ENCODE measurements at places on chromosomes 12 and 14.

GRCh38 chr12:106331599-106331998, 25.9 kb upstream of the POLR3B start:
- DNase-seq = no peak

GRCh38 chr14:21070083-21070609, at the start of gene ARHGEF40:
ARHGEF40 (plus strand) TSS chr14:21070304; CDS start chr14:21070397, 93 bp downstream.
- no peak for DNase-seq

- DNase-seq = no peak
Observed at GRCh38 chr14:51562816-51563215, 88.9 kb upstream of the FRMD6 start.

DNA sequence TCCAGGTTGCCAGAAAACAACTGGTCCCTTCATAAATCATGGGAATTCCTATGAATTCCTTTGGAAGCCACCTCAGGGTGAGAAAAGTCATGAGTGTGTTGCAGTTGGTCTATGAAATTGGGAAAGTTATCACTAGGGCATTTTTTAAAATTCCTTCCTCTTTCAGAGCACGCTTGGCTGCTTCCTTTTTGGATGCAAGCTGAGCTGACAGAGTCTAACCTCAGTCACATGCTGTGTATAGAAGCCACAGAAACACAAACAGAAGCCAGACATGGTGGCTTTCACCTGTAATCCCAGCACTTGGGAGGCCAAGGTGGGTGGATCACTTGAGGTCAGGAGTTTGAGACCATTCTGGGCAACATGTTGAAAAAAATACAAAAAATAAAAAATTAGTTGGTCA, 21.7 kb upstream of the HELB start:
- DNase-seq = no peak

GRCh38 chr14:89841851-89842250, 112.7 kb downstream of the EFCAB11 start:
- no peak for DNase-seq

GRCh38 chr12:129772501-129773493, 131.0 kb downstream of the TMEM132D start:
- DNase-seq = no peak

- DNase-seq = no peak
Observed at GRCh38 chr12:62319058-62319457, 58.9 kb downstream of the USP15 start.

DNA sequence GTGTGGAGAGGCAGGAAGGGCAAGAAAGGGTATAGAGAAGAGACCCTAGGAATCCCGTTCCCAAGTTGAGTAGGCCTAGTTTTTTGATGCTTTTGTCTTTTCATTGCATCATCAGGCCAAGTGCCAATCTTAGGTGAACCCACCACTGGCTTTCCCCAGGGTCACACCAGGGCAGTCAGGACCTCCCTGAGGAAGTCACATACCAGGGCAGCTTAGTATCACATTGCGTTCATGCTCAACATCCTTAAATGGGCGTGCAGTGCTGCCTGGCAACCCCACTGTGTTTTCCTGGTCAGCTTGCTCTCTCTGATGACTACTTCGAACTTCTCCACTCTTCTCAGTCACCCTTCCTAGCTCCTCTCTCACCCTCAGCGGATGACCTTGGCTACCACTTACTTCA, 9.0 kb downstream of the ASIC1 start:
- peak; percentile 11 for DNase-seq

GRCh38 chr12:123890536-123890902, 82.1 kb downstream of the CCDC92 start:
- no peak for DNase-seq

GRCh38 chr12:2555487-2556082, 239.2 kb upstream of the FKBP4 start:
- no peak for DNase-seq

GRCh38 chr14:23392613-23393012, 15.5 kb downstream of the MYH6 start:
- DNase-seq = no peak

GRCh38 chr14:68961781-68962584, 17.1 kb downstream of the ACTN1 start:
- no peak for DNase-seq

GRCh38 chr14:55071870-55072640, 20.6 kb downstream of the MAPK1IP1L start:
- DNase-seq = peak; percentile 10

GRCh38 chr12:29032446-29032845, 116.6 kb upstream of the FAR2 start:
- DNase-seq = no peak

GRCh38 chr14:90290337-90291011, 34.1 kb downstream of the PSMC1 start:
- DNase-seq = no peak

DNA sequence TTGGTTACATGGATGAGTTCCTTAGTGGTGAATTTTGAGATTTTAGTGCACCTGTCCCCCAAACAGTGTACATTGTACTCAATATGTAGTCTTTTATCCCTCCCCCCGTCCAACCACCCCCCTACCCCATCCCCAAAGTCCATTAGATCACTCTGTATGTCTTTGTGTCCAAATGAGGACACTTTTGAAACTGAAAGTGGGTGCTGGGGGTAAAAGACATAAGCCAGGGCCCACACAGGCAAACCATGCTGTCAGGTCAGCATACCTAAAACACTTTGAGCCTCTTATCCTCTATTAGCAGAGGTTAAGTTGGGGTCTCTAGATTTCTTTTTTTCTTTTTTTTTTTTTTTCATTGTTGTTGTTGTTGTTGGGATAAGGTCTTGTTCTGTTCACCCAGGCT, 31.3 kb upstream of the KICS2 start:
- DNase-seq = no peak

- DNase-seq = no peak
Observed at GRCh38 chr12:94089891-94090290, 58.5 kb upstream of the PLXNC1 start.

DNA sequence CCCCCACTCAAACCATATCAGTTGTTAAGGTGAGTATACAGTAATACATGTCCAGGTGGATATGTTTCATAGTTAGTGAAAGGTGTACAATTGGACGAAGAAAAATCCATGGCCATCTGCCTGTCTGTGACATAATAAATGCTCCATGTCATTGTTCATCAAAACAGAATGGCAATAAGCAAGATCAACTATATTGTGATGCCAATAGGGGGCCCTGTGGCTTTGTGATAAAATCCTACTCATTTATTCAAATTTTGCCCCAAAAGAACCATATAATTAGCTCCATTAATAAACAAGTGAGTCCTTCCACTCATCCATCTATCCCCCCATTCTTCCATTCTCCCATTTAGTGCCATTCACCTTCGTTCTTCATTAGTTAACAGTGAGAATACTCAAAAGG, 102.0 kb downstream of the MGST1 start:
- DNase-seq = no peak

DNA sequence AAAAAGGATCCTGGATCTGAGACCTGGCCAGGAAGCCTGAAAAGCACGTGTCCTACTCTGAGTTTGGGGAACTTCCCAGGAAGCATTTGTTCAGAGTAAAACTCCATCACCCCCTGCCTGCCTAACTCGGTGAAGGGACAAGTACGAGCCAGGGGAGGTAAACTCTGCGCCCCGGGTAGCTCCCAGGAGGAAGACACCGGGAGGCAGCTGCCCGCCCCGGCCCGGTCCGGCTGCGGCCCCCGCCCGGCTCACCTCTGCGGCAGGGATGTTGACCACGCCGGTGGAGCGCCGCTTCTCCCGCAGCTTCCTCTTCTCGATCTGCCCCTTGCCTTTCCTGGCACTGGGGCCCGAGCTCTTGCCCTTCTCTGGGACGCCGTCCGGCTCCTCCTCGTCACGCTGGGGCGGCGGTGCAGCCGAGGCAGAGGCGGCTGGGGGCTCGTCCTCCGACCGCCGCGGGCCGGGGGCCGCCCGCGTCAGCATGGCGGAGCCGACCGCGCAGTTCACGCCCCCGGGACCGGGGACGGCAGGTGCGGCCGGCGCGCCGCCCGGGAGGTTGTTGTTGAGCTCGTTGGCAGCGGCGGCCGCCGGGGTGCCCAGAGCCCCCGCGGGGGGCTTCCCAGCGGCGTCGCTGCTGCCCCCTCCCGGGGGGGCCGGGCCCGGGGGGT, 1.2 kb downstream of the PAWR start:
- DNase-seq = no peak

DNA sequence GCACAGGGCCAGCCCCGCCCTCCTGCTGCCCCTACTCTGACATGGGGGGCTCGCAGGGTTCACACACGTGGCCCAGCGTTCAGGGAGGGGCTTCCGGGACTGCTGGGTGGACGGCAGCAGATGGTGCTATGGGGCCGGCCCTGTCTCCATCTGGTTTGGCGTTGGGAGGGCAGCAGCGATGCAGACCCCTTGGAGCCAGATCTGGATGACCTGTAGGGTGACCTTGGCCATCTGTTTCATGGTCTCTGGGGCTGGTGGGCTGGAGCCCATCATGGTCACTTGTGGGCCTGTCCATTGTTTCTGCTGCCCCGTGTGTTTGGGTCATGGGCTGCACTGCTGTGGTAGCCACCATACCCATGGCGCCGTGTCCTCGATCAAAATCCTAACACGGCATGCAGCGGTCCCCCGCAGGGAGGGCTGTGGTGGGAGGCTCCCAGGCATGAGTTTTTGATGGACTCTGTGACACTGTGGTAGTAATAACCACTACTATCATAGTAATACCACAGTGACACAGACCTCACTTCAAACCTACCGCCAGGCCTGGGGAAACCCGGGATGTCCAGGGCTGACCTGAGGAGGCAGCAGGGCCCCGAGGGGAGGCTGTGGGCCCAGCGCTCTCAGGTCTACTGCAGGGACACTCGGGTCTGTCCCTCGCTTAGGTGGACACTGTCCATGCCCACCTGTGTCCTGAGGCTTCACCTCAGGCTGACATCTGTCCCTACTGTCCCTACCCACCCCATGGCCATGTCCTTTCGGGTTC, 359.4 kb downstream of the TMEM121 start:
- no peak for DNase-seq

DNA sequence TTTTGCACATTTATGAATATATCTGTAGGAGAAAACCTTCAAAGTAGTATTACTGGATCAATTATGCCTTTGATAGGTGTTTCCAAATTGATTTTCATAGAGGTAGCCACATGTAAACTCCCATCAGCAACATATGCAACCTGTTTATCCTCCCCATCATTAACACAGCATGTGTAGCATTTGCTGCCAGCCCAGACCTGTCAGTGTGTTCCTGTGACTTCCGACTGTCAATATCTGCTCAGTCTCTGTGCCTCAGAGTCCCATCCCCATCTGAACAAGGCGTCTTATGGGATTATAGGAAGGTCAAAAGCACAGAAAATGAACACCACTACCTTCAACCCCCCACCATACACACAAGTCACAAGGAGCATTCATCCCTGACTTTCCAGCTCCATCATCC, 9.5 kb upstream of the CAPRIN2 start:
- DNase-seq = no peak

- DNase-seq = no peak
Observed at GRCh38 chr14:34027990-34028495, 77.2 kb upstream of the EGLN3 start.

DNA sequence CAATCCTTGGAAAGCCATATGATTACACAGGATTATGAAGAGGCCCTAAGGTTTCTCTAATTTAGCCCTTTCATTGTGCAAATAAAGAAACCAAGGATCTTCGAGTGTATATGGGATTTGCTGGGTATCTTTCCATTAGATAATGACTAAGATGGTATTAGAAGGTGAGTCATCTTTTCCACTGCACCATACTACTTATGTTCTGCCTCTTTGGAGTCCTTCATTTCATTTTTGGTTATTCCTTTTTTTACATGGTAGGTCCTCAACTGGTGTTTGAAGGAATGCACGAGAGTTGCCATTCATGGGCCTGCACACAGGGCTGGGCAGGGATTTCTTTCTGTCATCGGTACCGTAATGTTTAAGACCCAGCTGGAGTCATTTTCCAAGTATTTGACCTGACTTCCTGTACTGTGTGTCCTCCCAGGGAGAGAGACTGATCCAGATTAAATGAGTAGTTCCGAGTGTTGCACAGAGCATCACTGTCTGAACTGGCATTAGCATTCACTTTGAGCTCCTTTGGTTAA, 85.7 kb downstream of the BORCS5 start:
- DNase-seq = no peak

- DNase-seq = no peak
Observed at GRCh38 chr12:30180602-30181001, 396.9 kb upstream of the TMTC1 start.

DNA sequence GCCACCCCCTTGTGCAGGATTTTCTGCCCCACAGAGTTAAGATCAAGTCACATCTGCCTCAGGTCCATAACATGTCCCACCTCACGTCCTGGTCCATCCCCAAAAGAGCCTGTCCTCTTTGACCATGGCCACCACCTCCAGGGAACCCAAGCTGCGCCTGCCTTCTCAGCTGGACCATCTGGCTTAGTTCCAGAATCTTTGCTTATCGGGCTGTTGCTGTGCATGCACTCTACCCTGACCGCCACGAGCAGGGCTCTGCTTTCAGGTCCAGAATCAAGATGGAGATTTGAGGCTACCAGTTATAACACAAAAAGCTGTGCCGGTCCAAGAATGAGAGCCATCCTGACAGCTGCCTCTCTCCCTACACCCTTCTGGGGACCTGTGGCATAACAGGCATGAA, 326.7 kb downstream of the DPF3 start:
- no peak for DNase-seq

DNA sequence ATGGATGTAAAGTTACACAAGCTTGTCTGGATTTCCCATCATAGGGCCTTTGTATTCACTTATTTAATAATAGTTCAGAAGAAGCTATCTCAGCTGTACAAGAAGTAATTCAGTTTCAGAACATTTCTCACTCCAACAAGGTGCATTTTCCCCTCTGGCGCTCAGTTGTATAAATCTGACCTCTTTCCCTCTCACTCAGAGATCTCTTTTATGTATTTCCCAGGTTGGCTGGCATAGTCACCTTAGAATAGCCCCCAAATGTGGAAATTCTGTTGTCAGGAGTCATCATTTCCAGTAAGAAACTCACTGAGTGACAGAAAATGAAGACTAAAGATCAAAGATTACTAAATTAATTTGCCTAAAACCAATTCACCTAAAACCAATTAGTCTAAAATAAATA, 11.2 kb downstream of the AJUBA start:
- no peak for DNase-seq

- no peak for DNase-seq
Observed at GRCh38 chr14:68952531-68953195, 26.4 kb downstream of the ACTN1 start.

- DNase-seq = no peak
Observed at GRCh38 chr12:44859998-44860689, 16.0 kb downstream of the NELL2 start.

DNA sequence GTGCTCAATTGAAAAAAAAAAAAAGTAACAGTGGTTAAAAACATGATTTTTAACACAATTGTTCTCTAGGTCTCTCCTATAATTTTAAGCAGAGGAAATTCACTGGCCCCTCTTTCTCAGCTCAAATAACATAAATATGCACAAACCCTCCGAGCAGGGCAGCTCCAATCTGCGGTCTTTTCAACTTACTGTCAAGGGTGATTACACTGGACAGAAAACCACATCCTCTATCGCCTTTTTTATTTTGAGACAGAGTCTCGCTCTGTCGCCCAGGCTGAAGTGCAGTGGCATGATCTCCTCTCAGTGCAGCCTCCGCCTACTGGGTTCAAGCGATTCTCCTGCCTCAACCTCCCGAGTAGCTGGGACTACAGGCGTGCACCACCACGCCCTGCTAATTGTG, 16.5 kb upstream of the GABARAPL1 start:
- DNase-seq = no peak

All from GOT3 (cell line).